Dermis blood vessel endothelial cell (primary cell): ENCODE measurements at places on chromosomes 11 and 22. TPM values are rescaled to one million over a fixed set of nuclear protein-coding genes. Genes with fewer than 3 reads are reported as not detected.

DNA sequence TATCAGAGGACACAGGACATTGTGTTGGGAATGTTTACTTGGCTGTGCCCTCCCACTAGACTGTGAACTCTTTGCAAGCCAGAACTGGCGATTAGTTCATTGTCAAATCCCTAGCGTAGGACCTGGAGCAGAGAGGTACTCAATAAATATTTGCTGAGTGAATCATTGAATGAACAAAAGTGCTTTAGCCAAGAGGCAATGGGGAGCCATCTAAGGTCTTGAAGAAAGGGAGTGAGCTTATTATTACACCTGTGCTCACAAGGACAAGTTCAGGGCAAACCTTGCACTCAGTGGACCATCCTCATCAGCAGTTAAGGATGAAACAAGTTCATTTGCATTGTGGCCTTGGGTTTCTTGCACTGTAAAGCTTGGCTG is 1.1 kb upstream of the RASSF10 start:
- no peak for DNase-seq

- no peak for DNase-seq
These were observed 5.6 kb downstream of the NRGN start for GRCh38 chr11:124745270-124745834.

RSF1 gene
- total RNA-seq: 43.2 and 46.6 TPM in 2 replicates

DNA sequence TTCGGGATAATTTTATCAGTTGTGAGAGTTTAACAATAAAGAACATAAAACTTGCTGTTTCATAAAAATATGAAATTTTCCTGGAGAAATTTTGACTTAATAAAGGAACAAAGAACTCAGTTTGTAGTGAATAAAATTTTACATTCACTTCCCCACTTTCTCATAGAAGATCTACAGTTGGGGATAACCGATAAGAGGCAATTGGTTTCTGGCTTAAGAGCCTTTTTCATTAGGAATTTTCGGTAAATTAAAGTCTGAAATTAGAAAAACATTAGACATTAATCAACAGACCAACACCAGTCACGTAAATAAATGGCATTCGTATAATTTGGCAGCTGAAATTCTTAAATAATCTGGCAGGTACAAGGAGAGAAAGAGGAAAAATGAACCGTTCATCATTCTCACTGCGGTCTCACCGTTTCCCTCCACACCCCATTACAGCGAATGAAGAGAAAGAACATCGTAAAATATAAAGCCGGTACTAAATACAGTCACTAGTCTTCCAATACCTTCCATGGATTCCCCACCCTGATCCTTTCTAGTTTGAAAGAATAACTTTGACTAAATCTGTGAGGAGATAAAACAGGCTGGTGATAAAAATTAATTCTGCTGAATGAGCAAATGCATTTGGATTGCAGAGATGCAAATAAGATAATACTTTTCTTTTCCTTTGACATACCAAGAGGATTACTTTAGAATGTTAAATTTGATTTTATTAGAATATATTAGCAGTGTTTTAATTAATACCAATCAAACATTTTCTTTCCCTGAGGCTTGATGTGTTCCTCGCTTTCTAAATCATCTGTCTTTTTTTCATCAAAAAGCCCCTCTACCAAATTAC is 19.5 kb downstream of the BLID start:
- no peak for DNase-seq

- no peak for DNase-seq
These were observed 258.6 kb downstream of the METTL15 start for GRCh38 chr11:28366549-28367346.
